ENCODE measurements at places on chromosomes 7 and 10. TPM values are rescaled to one million over a fixed set of nuclear protein-coding genes. Genes with fewer than 3 reads are reported as not detected.
A peak's percentile ranks its signal among the peaks of the same experiment; 100 is the strongest.

DNA sequence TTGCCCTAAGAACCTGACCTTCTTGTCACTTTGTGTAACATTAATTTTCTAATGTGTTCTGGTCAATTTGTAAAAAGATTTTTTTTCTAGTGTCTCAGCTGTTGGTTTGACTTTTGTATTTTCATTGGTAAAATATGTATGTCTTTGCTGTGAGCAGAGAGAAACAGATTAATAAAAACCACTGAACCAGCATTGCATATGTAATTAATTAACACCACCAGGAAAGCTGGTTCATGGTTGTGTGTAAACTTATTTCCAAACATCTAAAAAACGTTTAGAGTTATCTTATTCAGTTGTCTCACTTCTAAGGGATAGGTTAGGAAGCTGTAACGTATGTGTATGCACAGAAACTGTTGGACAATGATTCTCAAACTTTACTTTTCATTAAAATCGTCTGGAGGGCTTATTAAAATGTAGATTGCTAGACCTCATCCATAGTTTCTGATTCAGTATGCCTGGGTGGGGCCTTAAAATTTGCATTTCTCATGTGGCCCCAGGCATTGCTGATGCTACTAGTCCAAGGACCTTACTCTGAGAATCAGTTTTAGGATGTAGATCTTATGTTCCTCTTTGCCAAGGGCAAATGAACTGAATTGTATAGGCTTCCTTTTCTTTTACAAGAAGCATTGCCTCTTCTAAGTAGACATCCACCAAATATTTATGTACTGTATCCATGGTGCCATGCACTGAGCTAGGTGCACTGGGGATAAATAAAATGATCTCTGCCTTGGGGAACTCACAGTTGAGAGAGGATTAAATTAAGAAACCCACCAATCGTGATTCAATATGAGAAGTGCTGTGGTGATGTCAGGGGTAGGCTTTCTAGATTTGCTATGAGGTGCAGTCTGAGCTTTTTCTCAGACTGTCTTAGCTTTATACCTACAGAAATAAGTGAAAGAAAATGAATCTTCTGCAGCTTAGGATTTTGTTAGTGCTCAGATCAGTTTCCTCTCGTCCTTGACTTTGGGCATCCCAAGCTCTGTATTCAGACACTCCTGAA lies 98.7 kb downstream of the AUTS2 start:
- DNase-seq: no peak

GRCh38 chr7:18206331-18206730 lies 178.7 kb upstream of the PRPS1L1 start:
- DNase-seq: no peak

- DNase-seq: no peak
Observed at GRCh38 chr7:11193131-11193867, 219.6 kb downstream of the PHF14 start.

GRCh38 chr7:145036604-145037405 lies 201.0 kb upstream of the TPK1 start:
- DNase-seq: peak; percentile 36

DNA sequence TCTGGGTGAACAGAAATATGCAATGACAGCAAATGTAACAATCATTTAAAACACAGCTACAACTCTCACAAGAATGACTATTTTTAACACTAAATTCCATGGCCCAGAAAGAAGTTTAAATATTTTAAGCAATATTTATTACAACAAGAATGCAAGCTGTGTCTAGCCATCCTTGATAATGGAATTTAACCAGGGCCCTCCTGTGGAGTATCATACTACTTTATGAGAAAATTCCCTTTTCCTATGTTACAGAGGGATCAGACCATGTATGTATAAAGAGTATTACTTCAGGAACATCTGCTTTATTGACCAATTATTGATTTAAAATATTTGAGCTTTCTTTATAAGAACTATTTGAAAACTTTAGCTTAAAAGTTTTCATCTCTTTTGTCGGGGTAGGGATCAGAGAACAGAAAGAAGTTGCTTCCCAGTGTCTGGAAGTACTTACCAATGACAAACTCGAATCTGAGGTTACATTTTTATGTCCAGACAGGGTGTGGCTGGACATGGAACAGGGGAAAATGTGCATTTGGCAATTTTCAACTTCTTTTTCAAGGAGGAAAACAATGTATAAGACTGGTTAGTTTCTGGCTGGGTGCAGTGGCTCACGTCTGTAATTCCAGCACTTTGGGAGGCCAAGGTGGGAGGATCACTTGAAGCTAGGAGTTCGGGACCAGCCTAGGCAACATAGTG lies 48.3 kb upstream of the NRBF2 start:
- DNase-seq: no peak

DNA sequence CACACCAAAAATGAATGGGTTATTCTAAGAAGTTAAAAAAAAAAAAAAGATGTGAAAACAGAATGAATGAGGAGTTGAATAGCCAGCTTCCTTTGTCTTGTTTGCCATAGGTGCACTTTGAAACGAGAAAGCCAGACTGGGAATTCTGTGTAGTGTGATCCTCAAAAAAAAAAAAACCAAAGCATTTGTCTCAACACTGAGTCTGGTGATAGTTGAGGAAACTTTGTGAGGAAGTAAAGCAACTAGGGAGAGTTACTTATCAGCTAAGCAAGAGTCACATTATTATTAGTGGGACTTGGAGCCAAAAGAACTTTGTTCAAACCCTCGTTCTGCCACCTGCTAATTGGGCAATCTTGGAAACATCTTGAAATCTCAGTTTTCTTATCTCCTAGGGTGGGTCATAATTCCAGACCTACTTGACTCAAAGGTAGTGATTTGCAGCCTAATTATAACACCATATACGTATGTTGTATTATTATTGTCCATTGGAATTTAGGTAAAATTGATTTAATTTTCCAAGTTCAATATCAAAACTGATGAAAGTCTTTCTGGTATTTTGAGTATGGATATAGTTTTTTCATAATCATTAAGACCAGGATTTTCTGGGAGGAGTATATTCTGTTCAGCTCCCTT lies 99.8 kb upstream of the GJD4 start:
- no peak for DNase-seq

- DNase-seq: no peak
Observed at GRCh38 chr10:27752673-27753237, 7.1 kb upstream of the MKX start.

- DNase-seq: no peak
Observed at GRCh38 chr7:80907141-80907601, 11.7 kb downstream of the SEMA3C start.

- DNase-seq: no peak
Observed at GRCh38 chr10:8039321-8039881, 15.1 kb upstream of the GATA3 start.

DNA sequence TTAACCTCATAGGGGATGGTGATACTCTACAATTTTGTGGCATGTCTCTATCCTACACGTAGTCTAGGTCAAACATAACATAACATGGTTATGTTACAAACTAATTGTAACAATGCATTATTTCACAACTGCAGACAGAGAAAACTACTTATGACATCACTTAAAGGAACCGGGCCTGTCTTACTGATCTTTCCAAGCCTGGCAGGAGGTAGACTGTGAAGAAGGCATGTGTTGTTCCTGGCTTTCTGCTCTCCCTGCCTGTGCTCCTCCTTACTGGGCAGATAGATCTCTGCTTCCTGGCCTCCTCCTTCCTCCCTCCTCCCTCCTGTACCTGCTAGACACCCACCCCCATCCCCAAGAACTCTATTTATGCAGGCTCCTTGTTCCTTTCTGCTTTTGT lies 5.4 kb downstream of the CACNB2 start:
- no peak for DNase-seq

GRCh38 chr7:116663744-116664143 lies 8.3 kb upstream of the MET start:
- DNase-seq: no peak

DNA sequence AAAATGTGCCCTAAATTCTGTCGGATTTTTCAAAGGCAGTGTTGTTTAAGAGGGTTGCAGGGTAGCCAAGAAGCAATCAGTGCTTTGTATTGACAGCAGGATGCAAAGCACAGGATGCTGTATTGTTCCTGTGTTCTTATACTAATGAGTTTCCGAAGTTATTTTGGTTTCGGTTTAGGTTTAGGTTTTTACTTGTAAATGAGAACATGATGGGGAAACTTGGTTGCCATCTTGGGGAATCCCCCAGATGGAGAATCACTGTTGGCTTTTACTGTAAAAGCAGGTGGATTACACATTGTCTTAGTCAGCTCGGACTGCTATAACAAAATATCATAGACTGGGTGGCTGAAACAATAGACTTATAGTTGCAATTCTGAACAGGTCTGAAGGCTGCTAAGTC lies 72.1 kb downstream of the INHBA start:
- no peak for DNase-seq

- DNase-seq: no peak
Observed at GRCh38 chr7:35992436-35992835, 160.6 kb upstream of the EEPD1 start.

DNA sequence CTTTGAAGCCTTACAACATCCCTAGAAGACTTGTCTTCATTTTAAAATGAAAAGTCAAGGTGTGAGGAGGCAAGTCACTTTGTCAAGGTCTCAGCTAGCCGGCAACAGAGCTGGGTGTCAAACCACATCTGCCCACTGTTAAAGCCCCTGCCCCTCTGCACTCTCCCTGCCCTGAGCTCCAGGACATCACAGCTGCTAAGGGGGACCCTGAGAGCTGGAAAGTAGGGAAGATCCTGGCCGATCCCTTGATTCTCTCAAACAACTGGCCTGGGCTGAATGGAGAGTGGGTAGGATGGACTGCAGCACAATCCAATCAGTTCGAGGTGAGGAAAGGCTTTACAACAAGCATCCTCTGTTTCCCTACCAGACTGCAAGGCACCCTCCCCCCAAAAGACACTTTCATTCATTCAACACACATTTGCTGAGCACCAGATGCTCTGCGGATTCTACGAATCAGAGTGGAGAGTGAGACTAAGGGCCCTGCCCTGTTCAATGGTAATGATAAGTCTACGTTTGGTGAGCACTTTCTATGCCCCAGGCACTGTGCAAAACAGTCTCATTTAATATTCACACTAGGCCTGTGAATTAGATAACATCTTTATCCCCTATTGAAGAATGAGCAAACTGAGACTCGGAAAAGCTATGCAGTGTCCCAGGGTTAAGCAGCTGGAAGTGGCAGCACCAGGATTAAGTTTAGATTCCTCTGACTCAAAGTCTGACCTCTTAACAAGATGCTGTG lies 148.1 kb downstream of the HERPUD2 start:
- no peak for DNase-seq

GRCh38 chr10:3421537-3422257 lies 249.1 kb upstream of the PITRM1 start:
- DNase-seq: no peak

DNA sequence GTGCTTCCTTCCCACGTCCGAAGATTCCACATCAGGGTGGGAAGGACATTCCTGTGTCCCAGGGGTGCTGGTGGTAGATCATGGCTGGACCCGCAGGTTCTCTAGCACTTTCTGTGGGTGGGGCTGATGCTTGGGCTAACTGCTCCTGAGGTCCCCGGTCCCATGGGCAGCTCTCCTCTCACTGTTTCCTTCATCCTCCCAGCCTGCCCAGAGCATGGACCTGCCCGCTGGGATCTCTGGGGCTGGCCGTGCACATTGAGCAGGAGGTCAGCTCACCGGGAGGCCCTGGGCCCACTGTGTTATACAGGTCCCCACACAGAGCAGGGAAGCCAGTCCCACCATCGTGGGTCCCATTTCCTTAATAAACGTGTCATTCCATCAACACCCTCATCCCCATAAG lies 502.3 kb downstream of the TCERG1L start:
- DNase-seq: no peak

DNA sequence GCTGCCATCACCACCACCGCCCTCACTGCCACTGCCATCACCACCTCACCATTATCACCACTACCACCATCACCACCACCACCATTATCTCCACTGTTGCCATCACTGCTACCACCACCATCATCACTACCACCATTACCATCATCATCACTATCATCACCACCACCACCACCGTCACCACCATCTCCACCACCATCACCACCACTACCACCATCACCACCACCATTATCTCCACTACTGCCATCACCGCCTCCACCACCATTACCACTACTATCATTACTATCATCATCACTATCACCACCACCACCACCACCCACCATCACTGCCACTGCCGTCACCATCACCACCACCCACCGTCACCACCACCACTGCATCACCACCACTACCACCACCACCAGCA lies 9.9 kb upstream of the COL13A1 start:
- no peak for DNase-seq

- DNase-seq: no peak
Observed at GRCh38 chr7:151010307-151011096, 13.8 kb downstream of the ATG9B start.

DNA sequence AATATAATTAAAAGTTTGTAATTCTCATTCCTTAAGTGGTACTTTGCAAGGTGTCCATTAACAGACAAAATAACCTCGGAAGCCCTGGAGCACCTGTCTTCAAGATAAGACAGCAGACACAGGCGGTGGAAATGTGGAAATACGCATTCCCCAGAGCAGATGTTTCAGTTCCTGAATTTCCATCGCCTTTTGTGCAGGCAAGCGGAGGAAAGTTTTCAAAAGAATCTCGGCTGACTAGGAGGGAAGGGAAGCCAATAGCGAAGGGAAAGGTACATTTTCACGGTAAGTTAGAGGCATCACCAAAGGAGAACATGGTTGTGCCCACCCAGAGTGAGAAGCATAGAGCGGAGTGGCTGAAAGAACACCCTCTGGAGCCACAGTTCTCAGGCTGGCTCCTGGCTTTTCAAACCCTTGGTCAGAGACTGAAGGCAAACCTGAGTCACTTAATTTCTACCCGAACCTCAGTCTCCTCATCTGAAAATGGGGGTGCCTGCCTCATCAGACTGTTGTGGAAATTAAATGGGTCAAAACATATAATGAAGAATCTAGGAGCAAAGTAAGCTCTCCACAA lies 13.6 kb downstream of the CPA1 start:
- DNase-seq: peak; percentile 46

- no peak for DNase-seq
Observed at GRCh38 chr10:53003094-53003493, 230.5 kb upstream of the MBL2 start.

- DNase-seq: peak; percentile 51
Observed at GRCh38 chr10:1737222-1738061, at the start of gene ADARB2. Gene ADARB2 (minus strand): TSS chr10:1737525.

GRCh38 chr10:24299578-24300260 lies 90.8 kb downstream of the KIAA1217 start:
- no peak for DNase-seq

GRCh38 chr7:65809259-65809981 lies 63.5 kb upstream of the VKORC1L1 start:
- no peak for DNase-seq

DNA sequence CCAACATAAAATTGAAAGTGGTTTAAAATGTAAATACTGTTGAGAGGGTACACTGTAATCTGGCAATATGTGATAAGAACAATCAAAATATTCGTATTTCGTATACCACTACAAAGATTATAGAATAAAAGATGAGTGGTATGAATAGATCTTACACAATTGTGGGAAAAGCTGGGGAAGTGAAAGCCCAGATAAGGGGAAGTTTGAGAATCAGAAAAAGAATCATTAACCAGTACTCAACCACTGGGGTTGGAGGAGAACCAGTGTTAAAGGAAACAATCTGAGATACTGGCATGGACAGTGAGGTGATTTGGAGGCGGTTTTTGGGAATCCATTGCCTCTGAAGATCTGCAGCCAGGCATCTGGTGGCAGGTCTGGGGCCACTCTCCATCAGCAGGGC lies 59.7 kb upstream of the CDK14 start:
- no peak for DNase-seq

CYTH3 gene
- total RNA-seq: 23.2 TPM

WNT8B gene
- total RNA-seq: not detected

ITPRID1 gene
- total RNA-seq: 1.8 TPM

GPR37 gene
- 4.3 TPM for total RNA-seq

LRRN3 gene
- total RNA-seq: 2.5 TPM

UNCX gene
- not detected for total RNA-seq

SEMA4G gene
- 1.9 TPM for total RNA-seq

RNF32 gene
- 0.89 TPM for total RNA-seq

OR2A7 gene
- 12.5 TPM for total RNA-seq

KCNMA1 gene
- total RNA-seq: 11.7 TPM

Measured in skin of body (tissue), 3 donors.